Kidney tubule cell (primary cell): ENCODE measurements at places on chromosomes 6 and 20.
A peak's percentile ranks its signal among the peaks of the same experiment; 100 is the strongest.

DNA sequence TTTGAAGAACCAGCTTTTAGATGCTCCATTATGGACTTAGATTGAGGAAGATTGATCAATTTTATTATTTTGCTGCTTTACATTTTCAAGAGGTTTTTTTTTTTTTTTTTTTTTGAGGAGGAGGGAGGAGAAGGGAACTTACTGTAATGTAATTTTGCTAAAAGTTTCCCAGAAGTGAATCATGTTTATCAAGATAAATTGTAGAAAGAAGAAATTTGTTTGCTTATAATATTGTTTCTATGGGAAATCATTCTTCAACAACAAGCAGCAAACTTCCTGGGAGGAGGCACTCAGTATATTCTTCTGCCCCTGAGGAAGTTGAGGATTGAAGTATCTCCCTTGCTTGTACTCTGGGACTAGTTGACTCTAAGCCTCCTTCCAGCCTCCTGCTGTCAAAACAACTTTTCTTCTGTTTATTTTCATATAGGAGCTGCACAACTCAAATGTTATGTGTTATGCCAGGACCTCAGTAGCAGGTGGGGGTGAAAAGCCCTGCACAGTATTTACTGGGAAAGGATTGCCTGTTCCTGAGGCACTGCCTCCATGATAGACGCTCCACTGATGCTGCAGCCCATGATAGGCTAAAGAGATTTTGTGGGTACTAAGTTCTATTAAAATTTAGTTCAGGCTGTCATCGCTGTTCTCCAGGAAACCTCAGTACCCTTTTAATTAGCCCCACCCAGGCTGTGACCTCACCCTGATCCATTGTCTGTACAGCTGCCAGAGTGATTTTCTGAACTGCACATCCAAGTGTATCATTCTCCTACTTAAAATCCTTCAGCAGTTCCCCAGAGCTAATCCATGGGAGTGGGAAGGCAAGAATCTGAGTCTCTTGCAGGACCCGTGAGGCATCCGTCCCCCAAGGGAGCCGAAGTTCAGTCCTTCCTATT, 51.9 kb downstream of the CARMIL1 start:
- DNase-seq, result no peak

- no peak for DNase-seq
Observed at GRCh38 chr6:163820745-163821458, 406.4 kb downstream of the QKI start.

DNA sequence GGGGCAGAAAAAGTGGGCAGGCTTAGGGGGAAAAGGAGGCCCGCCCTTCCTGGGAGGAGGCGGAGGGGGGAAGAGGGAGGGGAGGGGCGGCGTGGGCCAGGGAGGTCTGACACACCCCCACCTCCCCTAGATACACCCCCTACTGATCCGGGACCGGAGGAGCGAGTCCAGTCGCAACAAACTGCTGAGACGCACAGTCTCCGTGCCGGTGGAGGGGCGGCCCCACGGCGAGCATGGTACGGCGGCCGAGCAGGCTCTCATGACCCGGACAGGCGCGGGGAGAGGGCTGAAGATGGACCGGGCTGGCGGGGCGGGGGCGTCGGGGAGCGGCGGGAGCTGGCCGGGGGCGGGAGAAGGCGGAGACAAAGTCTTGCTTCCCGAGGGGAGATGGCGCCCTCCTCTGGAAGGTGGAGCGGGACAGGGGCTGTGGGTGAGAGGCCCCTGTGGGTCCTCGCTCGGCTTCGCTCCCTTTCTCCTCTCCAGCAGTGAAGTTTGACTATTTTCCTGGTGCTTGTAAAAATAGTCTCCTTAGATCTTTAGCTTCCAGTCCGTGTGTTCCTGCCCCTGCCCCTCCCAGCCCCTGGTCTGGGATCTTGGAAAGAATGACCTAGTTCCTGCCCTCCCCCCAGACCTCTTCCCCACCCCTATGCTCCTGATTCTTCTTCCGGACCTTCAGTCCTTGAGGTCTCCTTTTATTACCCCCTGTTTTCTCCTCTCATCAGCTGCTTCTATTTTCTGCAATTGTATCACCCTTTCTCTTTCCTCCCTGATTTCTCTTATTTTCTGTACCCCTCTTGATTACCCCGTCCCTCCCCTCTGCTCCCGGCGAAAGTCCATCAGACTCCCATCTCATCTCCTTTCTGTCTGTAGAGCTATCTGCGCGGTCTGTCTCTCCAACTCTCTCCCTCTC, 6.1 kb downstream of the SYNGAP1 start:
- DNase-seq, result peak; percentile 82

DNA sequence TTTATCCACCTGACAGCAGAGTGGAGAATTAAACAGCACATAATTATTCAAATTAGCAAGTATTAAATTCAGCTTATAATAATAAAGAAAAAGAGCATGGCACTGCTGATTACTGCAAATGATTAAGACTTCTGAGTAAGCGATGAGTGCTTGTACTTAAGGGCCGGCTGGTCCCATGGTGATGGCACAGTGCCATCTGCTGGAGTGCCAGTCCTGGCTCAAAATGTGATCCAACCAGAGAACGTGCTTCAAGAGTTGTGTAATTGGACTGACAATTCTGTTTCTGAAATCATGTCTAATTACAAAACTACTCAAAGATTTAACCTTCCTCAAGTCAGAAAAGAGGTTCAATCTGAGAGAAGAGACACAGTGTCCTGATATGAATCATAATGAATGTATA, 181.6 kb upstream of the RGS17 start:
- DNase-seq, result peak; percentile 69

DNA sequence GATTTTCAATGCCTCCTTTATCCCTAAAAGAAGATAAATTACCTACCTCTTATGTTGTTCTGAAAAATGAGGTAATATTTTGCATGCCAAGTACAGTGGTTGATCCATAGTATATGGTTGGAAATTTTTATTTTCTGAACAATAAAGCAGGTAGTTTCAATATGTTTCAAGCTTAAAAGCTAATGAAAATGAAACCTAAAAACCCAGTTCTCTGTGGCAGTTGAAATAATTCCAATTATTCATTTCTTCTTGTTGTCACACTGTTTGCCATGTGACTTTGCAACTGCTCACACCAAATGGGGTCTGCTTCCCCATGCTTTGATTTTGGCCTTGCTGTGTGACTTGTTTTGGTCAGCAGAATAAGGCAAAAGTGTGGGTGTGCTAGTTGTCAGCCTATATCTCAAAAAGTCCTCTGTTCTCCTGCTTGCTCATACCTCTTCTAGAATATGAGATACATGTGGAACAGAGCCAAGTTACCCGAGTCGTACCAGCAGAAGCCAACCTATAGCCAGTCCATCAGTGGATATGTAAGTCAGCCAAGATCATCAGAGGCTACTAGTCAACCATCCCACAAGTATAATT, 197.2 kb upstream of the THEMIS start:
- DNase-seq, result no peak

GRCh38 chr6:121830736-121831135, 395.3 kb downstream of the GJA1 start:
- DNase-seq, result no peak

DNA sequence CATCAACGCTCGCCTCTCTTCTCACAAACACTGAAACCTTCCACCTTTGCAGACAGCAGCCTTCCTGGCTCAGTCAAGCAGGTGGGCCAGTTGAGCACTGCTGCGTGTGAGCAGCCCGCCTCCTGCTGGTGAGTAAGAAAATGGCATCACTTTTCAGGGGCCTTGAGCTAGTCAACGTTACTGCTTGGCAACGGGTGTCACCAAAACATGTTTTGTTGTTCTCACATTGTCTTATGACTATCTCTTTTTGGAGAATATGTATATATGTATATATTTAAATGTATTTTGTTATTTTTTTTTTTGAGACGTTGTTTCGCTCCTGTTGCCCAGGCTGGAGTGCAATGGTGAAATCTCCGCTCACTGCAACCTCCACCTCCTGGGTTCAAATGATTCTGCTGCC, 97.0 kb upstream of the AGPAT4 start:
- DNase-seq, result peak; percentile 85

DNA sequence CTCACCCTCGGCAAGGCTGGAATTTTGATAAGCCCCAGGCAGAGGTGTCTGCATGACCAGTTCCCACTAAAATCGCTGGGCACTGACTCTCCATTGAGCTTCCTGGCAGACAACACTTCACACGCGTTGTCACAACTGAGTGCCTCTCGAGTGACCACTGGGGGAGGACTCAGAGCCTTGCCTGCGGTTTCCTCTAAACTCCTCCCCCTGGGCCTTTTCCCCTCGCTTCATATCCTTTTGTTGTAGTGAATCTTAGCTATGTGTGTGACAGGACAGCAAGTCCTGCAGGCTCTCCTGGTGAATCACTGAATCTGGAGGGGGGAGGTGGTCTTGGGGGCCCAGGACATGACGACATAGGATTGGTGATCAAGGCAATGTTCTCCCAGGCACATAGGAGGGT, 670.8 kb downstream of the PRKN start:
- DNase-seq, result peak; percentile 94

- DNase-seq, result no peak
Observed at GRCh38 chr6:35047265-35048011, 93.7 kb downstream of the TCP11 start.

GRCh38 chr6:66796987-66797386, 1090.0 kb upstream of the EYS start:
- DNase-seq, result no peak

GRCh38 chr20:9068841-9069663, at the start of gene PLCB4:
Gene PLCB4 (plus strand): TSS chr20:9069087. CDS start chr20:9307815, 238,728 bp downstream.
- DNase-seq, result peak; percentile 95
